ENCODE measurements at places on chromosomes 12 and 14. TPM values are rescaled to one million over a fixed set of nuclear protein-coding genes. Genes with fewer than 3 reads are reported as not detected.
A peak's percentile ranks its signal among the peaks of the same experiment; 100 is the strongest.

The TAS2R7 gene
- total RNA-seq, result not detected

The SLC25A29 gene
- total RNA-seq, result 165 TPM

The PRKD1 gene
- 20.3 TPM for total RNA-seq

The SLC17A8 gene
- not detected for total RNA-seq

The PSMC6 gene
- total RNA-seq, result 61.6 TPM

The LRRK2 gene
- total RNA-seq, result 28.7 TPM

The OR11H7 gene
- not detected for total RNA-seq

The HELB gene
- 3.6 TPM for total RNA-seq

The SPX gene
- 0.29 TPM for total RNA-seq

The SPTB gene
- total RNA-seq, result 3.1 TPM

DNA sequence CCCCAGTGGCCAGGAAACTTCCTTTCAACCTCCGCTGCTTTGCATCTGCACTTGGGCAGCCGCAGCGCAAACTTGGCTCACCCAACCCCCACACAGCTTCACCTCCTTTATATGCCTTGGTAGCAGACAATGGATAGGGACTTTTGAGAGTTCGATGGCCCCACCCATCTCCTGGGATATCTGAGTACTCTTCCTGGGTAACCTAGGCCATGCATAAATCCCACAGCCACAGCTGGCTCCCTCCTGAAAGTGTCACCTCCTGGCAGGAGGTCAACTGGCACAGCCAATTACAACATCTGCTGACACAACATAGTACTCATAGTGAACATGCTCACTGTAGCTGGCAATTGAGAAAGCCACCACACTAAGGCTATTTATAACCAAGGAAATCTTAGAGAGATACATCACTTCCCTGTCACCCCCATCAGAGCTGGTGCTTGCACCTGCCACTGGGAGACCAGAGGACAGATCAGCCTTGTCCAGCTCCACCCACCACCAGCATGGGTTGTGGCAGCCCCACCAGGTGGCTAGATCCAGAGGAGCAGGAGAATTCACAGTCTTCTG is 410.0 kb downstream of the SYT1 start:
- DNase-seq, result no peak

DNA sequence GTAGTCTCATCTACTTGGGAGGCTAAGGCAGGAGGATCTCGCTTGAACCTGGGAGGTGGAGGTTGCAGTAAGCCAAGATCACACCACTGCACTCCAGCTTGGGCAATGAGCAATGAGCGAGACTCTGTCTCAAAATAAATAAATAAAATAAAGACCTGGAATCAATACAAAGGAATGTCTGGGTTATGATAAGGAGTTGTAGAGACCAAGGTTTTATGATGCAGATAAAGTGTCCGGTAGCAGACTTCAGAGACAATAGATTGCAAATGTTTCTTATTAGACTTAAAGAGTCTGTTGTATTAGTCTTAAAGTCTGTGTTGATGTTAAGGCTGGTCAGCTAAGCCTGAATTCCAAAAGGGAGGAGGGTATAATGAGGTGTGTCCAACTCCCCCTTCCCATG is 35.2 kb upstream of the RNASE1 start:
- no peak for DNase-seq

- DNase-seq, result no peak
These were observed 11.8 kb downstream of the HNRNPC start for GRCh38 chr14:21257394-21257909.

GRCh38 chr12:43284486-43285158 is 267.4 kb downstream of the ADAMTS20 start:
- no peak for DNase-seq

- no peak for DNase-seq
These were observed 37.4 kb downstream of the GNPTAB start for GRCh38 chr12:101793401-101793800.

- DNase-seq, result no peak
These were observed 234.2 kb upstream of the ARHGAP5 start for GRCh38 chr14:31842899-31843298.

DNA sequence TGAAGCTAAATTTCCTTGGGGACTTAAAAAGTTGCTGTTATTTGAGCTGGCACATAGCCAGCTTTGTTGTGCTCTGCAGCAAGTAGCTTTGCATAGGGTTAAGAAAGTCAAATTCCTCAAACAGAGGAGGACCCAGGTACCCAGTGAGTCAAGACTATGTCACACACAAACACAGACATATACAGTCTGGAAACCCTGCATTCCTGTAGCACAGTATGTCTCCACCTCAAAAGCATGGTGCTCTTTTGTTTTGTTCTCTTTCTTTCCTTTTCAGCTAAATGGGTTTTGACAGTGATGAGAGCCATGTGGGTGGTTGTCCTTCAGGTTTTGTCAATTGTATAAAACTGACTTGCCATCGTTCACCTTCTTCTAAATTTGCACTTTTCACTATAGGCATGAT is 179.6 kb upstream of the DIO2 start:
- DNase-seq, result no peak

DNA sequence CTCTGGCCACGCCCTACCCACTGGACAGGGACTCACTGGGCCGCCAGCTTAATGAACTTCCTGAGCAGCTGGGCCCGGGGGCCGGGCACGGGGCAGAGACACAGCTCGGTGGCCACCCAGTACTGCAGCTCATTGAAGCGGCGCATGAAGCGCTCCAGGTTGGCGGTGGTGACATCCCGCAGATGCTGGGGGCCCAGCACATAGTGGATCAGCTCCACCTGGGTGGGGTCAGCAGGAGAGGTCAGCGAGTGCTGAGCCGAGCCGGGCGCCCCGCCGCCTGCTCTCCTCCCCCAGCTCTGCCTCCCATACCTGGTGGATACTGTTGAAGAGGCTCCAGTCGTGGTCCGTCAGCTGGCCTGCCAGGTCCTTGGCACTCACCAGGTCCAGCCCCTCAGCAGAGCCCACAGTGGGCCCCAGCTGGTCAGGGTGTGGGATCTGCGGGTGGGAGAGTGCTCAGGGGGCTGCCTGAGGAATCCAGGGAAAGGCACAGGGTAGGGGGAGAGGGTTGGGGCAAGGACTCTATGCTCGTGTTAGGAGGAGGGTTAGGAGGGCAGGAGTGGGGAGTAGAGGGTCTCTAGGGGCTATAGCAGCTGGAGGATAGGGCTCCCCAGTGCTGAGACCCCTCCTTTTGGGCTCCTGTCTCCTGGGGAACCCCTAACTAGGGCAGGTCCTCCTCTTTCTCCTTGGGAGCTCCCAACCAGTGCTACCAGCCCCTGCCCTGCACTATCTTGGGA is 15.5 kb upstream of the ENDOU start:
- DNase-seq, result no peak

DNA sequence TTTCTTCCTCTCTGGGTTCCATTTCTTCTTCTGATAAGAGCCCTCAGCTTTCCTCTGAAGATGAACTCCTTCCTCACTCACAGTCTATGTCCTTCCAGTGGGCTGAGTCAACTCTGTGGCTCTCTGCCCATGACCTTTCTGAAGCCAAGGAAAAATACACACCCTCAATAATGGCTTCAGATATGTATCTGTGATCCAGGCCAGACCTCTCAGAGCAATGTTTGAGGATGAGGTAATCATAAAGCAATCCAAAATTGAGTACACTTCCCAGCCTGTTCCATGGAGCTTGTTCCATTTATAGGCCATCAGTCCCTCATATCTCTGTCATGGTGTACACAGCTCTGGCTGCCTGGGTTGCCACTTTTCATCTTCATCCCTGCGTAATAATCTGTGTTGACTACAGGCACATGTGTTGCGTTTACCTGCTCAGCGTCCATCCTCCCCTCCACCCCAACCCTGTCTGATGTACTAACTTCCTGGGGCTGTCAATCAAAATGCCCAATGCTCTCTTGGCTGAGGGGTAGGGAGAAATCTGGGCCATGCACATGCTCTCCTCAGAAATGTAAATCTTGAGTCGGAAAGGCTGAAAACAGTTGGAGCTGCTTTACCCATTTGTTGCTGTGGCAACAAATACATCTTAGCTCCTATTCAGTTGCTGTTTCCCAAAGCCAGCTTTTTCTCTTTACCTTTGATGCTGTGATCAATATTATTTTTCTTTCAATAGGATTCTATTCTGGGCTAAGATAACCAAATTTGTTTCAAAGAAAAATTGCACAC is 377.8 kb upstream of the TMEM132C start:
- no peak for DNase-seq

DNA sequence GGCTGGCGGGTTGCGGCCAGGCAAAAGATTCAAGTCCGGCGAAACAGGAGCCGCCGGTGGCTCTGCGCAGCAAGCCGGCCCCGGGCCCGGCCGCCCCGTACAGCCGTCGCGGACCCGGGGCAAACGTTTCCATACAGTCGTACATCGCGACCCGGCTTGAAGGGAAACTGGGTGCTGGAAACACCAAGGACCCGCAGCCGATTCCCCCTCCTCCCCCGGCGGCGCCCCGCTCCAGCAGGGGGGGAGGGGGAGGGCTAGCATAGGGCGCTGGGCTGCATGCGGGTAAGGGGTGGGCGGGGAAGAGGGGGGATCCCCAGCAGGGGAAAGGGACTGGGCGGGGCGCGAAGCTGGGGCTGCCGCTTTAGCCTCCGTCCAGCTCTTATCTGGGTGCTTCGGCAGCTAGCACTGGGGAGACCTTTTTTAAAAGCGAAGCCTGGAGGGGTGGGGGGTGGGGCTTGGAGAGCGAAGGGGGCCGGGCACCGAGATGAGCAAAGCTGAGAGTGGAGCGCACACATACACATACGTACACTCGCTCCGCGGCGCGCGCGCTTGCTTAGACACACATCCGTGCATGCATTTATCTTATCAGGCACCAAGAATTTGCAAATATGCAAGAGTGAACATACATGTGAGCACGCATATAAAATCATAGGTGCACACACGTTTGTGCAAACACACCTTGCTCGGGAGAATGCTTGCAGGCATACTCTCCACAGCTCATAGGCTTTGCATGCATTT is 11.9 kb downstream of the RARG start:
- peak; percentile 69 for DNase-seq

DNA sequence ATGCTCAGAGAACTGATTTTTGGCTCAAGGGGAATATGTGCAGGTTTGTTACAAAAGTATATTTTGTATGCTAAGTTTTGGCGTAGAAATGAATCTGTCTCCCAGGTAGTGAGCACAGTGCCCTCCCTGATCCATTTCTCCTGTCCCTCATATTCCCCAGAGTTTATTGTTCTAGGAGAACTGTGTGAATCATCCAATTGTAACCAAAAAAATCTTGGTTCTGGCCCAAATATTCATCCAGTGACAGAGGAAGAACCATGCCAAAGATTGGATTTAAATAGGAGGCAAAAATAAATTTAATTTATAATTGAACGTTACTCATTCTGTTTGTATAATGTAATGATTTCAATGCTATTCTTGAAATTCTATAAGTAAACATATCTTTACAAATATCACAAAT is 4.8 kb downstream of the CATSPERB start:
- DNase-seq, result no peak

DNA sequence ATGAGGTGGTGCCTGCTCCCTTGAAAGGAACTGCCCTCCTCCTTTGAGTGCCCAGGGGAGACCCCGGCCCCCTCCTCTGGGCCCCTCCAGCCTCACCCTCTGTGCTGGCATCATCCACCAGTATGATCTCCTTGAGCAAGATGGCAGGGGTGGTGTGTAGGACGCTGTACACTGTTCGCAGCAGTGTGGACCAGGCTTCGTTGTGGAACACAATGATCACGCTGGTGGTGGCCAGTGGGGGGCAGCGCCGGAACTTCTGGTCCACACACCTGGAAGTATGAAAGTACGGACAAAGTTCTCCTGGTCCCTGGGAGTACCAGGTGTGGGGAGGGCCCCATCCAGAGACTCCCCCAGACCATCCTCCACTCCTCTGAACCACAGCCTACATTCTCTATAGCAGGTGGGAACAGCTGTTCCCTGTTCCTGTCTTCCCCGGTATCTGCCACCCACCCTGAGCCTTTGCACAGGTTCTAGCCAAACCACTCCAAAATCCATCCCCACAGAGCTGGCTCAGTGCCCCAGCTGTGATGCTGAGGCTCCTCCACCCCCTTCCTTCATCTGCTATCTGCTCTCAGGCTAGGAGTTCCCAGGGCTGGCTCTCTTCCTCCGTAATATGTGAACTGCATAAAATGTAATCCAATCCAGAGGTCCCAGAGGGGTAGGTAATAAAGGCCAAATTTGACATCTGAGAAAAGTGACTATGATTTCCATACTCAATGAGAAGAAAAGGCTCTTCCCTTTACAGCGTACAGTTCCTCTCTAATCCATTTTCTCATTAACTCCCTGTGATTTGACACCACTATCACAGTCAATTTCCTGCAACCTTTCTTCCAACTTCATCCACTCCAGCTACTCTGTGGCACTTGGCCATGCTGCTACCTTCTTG is 13.9 kb downstream of the GALNT6 start:
- no peak for DNase-seq

GRCh38 chr14:20848316-20848954 is 42.8 kb upstream of the RNASE3 start:
- no peak for DNase-seq

- no peak for DNase-seq
These were observed 6.2 kb downstream of the LRCOL1 start for GRCh38 chr12:132604151-132604618.

DNA sequence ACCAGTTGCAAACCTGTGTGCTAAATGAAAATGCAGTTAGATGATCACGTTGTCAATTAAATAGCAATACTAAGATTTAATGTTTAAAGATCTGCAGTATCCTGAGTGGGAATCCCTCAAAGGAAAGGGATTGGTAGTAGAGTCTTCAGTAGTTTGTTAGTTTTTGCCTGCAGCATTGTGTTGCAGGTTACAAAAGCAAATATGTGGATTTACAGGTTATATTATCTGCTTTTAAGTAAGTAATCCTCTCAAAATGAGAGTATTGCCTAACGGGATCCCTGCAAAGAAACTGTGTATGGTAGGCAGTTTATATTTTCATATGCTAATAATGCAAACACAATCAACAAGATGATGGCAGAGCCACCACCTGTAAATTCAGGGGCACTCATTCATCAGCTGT is 72.2 kb upstream of the OSBPL8 start:
- no peak for DNase-seq

GRCh38 chr12:112219195-112219594 is 93.8 kb downstream of the TRAFD1 start:
- no peak for DNase-seq

DNA sequence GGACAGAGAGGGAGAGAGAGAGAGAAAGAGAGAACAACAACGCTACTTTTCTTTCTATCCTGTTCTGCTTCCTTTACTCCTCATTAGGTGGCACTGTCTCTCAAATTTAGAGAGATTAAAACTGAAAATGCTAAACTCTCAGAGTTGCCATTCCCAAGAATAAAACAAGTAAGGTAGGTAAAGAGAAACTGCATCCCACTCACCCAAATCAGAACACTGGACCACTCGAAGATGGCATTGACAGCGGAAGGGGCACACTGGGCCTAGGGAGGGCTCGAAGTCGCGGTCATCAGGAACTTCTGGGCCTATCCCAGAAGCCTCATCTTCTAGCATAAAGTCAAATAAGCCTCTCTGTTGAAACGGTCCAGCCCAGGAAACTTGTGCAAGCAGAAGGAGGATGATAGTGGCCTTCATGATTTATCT is 4.5 kb downstream of the DCN start:
- no peak for DNase-seq

GRCh38 chr12:83763425-83763824 is 1076.7 kb downstream of the TMTC2 start:
- DNase-seq, result no peak

- no peak for DNase-seq
These were observed 53.0 kb downstream of the SMUG1 start for GRCh38 chr12:54135621-54136350.

- no peak for DNase-seq
These were observed 126.0 kb downstream of the CHST11 start for GRCh38 chr12:104582739-104583138.

GRCh38 chr12:5332551-5332950 is 99.4 kb upstream of the NTF3 start:
- no peak for DNase-seq
